ENCODE measurements at places on chromosomes 11 and 22.

DNA sequence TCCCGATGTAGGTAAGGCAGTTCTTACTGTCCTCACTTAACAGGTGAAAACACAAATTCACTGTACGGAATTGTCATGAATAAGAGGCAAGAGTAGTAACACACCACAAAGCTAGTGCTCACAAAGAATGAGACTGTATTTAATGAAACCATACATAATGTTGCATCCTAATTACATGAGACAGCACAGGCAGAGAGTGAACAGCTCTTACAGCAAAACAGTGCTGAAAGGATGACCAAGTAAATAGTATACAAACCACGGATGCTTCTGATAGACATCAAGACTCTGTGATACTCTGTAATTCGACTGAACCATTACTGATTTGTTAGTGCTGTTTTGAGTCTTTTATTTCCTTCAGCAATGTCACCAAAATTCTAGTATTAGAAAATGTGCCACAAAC lies 282.3 kb downstream of the TTC28 start:
- DNase-seq: no peak

DNA sequence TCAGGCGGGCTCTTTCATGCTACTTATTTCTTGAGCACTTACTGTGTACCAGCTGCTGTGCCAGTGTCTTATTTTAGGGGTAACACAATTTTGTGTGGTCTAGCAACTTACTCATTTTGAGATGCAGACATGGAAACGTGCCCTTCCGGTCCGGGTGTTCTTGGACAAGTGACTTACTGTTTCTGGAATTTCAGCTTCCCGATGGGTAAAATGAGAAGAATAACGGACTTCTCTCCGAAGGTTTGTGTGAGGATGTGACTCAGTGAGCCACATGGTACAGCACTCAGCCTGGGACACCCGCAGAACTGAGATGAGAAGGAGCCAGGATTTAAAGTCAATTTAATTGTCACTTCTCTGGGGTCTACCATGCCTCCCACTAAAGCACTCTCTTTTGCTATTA lies 114.5 kb upstream of the SYT13 start:
- DNase-seq: no peak

- DNase-seq: no peak
Measured at GRCh38 chr11:77214557-77214956, 86.5 kb downstream of the MYO7A start.

DNA sequence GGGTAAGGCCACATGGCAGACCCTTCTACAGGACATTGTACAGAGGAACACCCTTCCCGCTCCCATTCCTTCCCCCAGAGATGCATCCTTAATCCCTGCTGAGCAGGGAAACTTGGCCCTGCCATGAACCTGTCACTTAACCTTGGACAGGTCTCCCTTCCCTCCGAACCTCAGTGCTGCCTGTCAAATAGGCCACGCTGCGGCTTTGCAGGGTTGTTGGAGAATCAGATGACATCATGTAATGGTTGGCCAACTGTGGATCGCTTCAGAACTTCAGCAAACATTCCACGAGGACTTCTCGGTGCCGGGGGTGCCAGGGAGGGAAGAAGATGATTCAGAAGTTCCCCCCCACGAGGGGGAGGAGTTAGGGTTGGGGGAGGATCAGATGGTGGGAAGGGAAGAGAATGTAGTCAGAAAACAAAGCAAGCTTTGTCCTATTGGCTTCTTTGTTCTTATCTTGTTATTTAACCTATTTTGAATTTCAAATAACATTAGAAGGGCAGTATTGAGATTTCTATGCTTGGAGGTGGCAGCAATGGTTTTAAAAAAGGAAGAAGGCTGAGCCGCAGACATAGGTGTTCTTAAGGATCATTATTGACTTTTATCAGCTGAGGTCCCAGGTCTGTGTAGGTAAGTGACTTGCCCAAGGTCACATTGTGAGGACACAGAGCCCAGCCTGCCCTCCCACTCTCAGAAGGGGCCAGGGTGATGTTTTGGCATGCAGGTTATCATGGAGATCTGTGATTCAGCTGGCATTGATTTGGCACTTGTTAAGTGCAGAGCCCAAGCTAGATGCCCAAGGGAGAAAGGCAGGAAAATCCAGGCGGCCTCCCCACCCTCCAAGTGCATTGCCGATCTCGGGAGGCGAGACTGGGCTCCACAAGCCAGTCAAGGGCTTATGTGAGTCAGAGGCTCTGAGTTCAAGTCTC lies 3.1 kb downstream of the CDC42EP1 start:
- DNase-seq: peak; percentile 42

DNA sequence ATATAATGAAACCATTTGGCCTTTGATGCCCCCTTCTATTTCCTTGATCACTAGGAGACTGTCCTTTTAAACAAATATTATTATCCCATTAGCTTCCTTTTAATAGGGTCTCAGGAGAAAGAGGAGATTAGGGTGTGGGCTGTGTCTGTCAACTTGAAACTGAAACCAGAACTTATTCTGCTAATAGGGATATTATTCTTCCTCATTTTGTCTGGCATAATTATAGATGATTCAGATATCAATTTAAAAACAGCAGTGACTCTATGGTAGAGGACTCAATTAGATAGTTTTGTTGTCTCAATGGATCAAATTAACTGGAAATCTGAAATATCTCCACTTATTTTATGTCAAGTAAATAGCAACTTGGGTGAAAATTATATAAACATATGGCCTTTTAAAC lies 584.9 kb upstream of the CCDC90B start:
- no peak for DNase-seq

DNA sequence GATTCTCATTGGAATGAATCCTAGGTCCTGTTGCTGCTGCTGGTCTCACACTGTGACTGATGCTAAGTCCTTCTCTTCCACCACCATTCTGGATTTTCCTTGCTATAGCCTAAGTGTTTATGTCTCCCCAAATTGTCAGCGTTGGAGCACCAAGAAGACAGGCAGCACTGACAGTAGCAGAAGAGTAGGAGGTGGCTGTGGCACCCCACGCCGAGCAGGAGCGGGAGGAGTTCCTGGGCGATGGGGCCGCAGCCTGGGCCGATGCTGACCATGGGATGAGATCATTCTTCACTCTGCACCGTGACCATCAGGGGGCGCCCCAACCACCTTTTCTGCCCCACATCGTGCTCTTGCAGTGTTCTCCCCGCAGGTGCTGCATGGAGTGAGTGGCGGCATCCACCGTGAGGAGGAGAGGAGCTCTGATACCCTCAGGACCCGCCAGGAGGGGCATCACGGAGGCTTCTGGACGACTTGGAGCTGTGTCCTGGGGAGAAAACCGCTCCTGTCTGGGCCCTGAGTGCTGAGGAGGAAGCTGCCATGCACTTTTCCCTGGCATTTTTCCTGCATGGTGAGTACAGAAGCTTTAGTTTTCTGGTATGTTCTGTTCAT lies 57.0 kb downstream of the LRRC74B start:
- peak; percentile 85 for DNase-seq

GRCh38 chr11:46808799-46809431 lies 37.2 kb downstream of the CKAP5 start:
- no peak for DNase-seq

DNA sequence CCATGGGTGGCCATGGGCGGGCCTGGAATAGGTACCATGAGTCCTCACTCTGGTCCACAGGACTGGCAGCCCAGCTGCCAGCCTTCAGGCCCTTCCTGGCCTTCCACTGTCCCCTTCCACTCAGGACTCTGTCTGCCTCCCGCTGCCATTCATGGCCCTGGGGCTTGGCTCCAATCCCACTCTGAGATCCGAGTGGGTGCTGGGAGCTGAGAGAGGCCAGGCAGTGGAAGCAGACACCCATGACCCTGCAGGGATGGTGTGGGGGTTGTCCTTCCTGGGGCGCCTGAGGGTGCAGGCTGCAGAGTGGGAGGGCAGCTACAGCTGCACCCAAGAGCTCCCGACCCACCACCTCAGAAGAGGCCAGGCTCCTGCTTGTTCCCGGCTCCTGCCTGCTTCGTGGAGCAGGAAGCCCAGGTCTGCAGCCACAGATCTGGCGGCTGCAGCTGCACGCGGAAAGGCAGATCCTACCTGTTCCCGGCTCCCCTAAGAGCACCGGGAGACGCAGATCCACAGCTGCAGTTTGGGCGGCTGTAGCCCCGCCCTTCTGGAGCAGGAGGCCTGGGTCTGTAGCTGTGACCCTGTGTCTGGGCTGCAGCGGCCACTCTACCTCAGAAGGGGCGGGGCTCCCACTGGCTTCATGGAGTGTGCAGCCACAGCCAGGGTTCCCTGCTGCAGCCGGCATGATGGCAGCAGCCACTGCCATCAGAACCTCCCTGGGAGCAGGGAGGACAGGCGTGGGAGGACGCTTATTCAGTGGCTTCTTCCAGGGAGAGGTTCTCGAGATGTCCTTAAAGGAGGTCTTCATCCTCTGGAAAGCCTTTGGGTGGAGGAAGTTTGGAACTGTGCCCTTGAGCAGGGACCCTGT lies 27.5 kb downstream of the IGHMBP2 start:
- no peak for DNase-seq

DNA sequence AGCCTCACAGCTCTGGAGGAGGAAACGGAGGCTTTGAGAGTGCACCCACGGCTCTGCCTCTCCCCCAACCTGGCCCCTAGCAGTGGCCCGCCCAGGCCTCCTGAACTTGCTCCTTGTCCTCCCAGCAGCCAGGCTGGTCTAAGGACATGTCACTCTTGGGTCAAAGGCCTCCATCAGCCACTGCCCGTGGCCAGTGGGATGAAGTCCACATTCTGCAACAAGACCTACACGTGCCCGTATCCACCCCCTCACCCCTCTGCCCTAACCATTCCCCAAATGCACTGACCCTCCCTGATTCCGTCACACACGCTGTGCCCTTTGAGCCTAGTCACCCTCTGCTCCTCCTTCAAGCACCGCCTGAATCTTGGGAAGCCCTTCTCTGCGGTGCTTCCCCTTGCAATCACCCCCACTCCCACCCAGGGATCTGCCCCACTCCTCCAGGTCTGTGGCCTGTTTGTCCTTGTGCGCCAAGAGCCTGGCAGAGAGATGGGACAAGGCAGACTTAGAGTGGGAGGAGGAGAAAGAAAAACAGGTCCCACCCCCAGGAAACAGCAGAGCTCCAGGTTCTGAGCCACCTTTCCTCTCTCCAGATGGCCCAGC lies 37.5 kb upstream of the TEF start:
- no peak for DNase-seq

- no peak for DNase-seq
Measured at GRCh38 chr11:61616434-61616833, 35.6 kb upstream of the SYT7 start.

DNA sequence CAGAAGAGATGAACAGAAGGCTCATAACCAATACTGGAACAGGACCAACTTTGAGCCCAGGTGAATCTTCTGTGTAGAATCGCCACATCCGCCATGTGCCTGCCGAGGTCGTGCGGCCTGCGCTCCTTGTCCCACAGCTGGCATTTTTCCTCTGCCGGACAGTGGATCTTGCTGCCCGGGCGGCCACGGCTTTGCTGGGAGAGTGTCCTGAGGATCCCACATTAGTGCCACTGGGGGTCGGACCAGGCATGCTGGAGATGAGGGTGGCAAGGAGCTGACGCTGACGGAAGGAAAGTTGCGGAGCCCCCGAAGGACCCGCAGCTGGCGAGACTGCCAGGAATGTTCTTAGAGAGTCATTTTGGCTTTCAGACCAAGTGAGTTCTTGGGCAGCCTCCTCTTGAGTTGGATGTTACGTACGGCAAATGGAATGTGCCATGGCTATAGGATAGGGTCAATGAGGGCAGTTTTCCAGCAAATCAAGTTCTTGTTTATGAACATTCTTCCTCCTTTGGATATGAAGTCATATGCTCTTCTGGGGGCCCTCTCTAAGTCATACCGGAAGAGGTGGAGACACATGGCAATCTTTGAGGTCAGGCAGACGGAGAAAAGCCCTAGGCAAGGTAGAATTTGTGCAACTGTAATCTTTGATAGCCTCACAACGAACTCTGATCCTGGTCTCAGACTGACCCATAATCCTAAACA lies 57.4 kb upstream of the NUP160 start:
- DNase-seq: no peak

GRCh38 chr11:75475767-75476650 lies 43.0 kb upstream of the KLHL35 start:
- no peak for DNase-seq

DNA sequence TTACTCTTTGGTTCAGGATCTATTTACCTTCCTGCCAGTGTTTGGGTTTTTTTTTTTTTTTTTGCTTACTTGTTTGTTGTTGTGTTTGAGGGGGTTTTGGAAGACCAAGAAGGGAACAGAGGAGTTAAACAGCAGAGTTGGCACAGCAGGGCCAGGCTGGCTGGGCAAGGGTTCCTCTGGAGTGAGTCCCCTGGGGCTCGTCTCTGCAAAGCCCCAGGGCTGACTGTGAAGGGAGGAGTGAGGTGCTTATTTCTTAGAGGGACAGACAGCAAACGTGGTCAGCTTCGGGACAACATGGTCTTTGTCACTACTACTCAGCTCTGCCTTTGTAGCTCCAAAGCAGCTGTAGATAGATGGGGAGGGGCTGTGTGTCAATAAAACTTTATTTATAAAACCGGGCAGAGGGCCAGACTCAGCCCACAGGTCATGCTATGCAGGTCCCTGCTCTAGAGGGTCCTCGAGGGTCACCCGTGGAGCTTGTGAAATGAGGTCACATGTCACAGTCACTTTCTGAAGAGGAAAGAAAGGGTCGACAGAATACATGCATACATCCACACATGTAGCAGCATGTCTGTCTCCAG lies 1404.7 kb downstream of the BRD1 start:
- no peak for DNase-seq

DNA sequence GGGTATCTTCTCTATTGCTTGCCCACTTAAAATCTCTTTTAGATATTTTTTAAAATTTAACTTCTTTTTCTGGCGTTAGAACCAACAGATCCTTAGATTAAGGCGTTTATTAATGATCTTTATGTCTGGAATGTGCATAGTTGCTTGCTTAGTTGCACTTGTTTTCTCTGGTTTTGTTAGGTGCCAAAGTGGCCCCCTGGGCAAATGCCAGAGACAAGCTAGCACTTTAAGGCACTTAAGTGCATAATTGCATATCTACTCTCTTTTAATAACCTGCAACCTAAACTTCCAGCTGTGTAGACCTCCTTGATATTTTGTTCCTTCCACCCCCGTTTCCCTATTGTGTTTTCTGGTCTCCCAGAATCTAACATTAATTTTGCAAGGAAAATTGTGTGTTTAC lies 3.3 kb downstream of the RBM4 start:
- no peak for DNase-seq

DNA sequence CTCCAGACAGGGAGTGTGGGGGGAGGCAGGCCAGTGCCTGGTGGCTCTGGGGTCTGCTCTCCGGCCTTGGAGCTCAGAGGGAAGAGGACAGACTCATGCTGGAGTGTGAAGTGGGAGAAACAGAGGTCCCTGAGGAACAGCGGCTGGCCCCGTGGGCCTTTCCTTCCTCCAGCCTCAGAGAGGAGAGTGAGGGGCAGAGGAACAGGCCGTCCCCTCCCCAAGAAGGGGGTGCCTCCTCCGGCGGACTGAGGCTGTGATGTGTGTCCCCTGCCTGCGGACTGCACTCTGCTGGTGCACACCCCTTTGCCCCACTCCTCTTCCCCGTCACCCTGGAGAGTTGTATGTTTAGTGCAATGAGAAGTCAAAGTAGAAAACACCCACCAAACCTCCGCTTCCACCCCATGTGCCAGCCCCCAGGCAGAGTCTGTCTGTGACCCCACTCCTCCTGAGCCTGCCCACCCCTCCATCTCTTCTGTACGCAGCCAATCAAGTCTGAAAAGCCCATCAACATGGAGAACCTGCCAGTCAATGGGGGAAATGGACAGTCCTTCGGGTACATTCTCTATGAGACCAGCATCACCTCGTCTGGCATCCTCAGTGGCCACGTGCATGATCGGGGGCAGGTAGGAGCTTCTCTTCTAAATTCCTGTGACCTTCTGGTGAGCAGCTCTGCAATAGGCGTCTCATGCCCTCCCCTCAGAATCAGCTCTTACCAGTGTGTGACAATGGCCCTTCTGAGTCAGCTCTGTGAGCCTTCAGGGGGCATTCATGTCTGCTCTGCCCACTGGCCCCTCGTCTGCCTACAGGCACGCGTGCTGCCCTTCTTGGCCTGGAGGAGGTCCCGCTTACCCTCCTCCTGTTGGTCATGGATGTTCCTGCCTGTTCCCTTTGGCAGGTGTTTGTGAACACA lies 39.0 kb downstream of the GLB1L2 start:
- DNase-seq: no peak
